ENCODE measurements at places on chromosomes 16 and 17. TPM values are rescaled to one million over a fixed set of nuclear protein-coding genes. Genes with fewer than 3 reads are reported as not detected.
A peak's percentile ranks its signal among the peaks of the same experiment; 100 is the strongest.

DNA sequence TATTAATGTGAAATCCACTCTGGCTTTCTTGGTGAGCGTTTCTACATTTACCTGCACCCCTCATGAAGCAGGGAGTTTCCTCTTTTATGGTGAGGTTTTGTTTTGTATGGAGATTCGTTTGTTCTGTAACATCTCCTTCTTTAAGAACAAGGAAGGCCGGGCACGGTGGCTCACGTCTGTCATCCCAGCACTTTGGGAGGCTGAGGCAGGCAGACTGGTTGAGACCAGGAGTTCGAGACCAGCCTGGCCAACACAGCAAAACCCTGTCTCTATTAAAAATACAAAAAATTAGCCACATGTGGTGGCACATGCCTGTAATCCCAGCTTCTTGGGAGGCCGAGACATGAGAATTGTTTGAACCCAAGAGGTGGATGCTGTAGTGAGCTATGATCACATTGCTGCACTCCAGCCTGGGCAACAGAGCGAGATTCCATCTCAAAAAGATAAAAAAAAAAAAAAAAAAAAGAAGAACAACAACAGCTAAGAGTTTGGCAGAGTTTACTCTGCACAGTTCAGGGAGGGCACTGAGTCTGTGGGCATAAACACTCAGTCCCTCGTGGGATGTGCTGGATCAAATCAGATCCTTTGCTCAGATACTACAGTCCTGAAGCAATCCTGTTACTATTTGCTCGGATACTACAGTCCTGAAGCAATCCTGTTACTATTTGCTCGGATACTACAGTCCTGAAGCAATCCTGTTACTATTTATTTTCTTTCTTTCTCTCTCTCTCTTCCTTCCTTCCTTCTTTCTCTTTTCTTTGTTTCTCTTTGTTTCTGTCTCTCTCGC lies 28.9 kb downstream of the ADCY9 start:
- H3K27ac ChIP-seq: peak overlapping the region; percentile 16
- no peaks in the 10 kb centered on the region for H3K27me3 ChIP-seq
- H3K4me1 ChIP-seq: peaks cover 24% of the 10 kb centered on the region
- DNase-seq: peak; percentile 58

- H3K4me3 ChIP-seq: no peak overlapping the region
- no peak overlapping the region for H3K27ac ChIP-seq
- H3K4me1 ChIP-seq: no peaks in the 10 kb centered on the region
- DNase-seq: no peak
Measured at GRCh38 chr17:35514564-35514963, 22.9 kb downstream of the SLFN12L start.

- no peaks in the 10 kb centered on the region for H3K36me3 ChIP-seq
- no peak for DNase-seq
- no peak overlapping the region for H3K27ac ChIP-seq
- H3K27me3 ChIP-seq: no peaks in the 10 kb centered on the region
Measured at GRCh38 chr16:79417601-79418008, 182.9 kb downstream of the MAF start.

The CCDC144A gene
- 97.8 TPM for total RNA-seq

The ITGA2B gene
- 5.1 TPM for total RNA-seq
